Astrocyte (in vitro differentiated cells and primary cell): ENCODE measurements at places on chromosomes 7 and 10.
A peak's percentile ranks its signal among the peaks of the same experiment; 100 is the strongest.

- no peaks in the 10 kb centered on the region for H3K4me1 ChIP-seq
- H3K4me3 ChIP-seq, result no peak overlapping the region
- H3K36me3 ChIP-seq, result no peaks in the 10 kb centered on the region
- H3K27me3 ChIP-seq, result no peaks in the 10 kb centered on the region
- no peak for DNase-seq
- H3K27ac ChIP-seq, result no peak overlapping the region
Observed at GRCh38 chr10:23421397-23421796, 17.5 kb upstream of the OTUD1 start.

- peaks cover 7% of the 10 kb centered on the region for H3K4me1 ChIP-seq
- H3K4me3 ChIP-seq, result peak within 1 kb of the TSS; percentile 77
- H3K27me3 ChIP-seq, result peaks cover 15% of the 10 kb centered on the region
- no peak within 1 kb of the TSS for H3K27ac ChIP-seq
- DNase-seq, result peak; percentile 20
Observed at GRCh38 chr7:121872831-121873288, at the start of gene PTPRZ1. Gene PTPRZ1, plus strand, starts transcription at chr7:121873161. Its CDS starts 339 bp downstream, at chr7:121873500.

DNA sequence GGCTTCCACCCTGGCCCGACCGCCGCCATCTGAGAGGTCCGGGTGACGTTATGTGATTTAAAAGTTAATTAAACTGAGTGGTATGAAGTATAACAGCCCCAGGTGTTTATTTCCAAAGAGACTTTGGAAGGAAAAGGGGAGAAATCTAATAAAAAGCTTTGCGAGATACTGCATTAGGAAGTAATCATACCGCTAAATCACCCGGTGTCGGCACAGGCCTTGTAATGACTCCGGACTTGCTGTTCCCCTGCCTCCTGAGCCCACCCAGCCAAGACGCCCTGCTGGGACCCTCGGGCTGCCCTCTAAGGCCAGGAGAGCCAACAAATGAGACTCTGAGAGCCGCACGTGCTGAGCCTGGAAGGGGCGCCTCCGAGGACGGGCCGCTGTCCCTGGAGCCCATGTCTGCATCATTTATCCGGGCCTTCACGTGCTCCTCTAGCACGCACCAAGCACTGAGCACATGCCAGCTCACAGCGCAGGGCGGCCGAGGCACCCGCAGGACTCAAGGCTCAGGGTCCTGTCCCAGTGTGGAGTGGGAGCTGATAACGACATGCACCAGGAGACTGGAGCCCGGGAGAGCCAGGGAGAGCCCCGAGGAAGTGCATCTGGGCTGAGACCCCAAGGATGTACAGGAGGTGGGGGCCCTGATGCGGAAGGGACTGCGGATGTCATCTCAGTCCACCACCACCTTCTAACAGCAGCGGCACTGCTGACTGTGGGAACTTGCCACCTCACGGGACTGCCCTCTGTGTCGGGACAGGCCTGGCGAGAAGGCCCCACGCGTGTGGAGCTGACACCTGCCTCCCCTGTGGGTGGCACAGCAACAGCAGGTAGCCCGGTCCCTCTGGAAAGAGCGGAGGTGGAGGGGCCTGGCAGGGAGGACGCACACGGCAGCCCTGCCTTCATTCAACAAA is 182.7 kb downstream of the ELFN1 start:
- no peaks in the 10 kb centered on the region for H3K4me1 ChIP-seq
- no peak for DNase-seq
- no peak overlapping the region for H3K4me3 ChIP-seq

GRCh38 chr10:94496646-94497045 is 48.9 kb upstream of the HELLS start:
- no peaks in the 10 kb centered on the region for H3K27me3 ChIP-seq
- no peak for DNase-seq
- no peak overlapping the region for H3K4me3 ChIP-seq
- no peak overlapping the region for H3K27ac ChIP-seq

DNA sequence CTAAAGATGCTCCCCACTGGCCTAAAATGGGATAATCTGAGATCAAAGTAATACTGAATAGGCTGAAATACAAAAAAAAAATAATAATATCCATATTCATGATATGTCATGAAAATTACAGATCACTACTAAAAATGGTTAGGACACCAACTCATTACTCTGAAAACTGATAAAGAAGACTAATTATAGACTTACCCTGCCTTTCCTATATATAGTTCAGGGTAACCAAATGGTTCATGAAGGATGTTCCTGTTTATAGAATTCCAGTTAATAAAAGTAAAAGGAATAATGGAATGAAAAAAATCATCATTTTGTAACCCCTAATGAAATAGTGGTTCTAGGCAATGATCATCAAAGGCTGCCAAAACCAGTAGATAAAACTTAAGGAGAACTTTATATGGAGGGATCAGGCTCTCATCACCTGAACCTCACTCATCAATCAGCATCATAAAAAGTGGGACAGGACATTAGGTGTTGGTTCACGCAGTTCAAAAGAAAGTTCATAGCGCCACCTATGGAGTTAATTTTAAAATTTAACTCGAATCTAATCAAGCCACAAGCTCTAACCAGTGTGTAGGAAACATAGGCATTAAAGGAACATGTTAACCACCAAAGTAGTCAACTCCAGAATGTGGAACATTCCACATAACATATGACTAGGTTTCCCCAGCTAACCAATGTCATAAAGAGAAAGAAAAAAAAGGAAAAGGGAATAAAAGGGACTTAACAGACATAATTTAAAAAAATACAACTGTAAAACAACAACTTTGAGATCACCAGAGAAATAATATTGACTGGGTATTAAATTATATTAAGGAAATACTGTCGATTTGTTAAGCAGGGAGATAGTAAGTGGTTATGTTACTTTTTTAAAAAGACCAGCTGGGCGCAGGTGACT is 35.7 kb downstream of the P4HA1 start:
- H3K36me3 ChIP-seq, result peaks cover 2% of the 10 kb centered on the region
- H3K4me1 ChIP-seq, result peaks cover 4% of the 10 kb centered on the region
- no peak overlapping the region for H3K27ac ChIP-seq
- DNase-seq, result no peak
- no peaks in the 10 kb centered on the region for H3K27me3 ChIP-seq

DNA sequence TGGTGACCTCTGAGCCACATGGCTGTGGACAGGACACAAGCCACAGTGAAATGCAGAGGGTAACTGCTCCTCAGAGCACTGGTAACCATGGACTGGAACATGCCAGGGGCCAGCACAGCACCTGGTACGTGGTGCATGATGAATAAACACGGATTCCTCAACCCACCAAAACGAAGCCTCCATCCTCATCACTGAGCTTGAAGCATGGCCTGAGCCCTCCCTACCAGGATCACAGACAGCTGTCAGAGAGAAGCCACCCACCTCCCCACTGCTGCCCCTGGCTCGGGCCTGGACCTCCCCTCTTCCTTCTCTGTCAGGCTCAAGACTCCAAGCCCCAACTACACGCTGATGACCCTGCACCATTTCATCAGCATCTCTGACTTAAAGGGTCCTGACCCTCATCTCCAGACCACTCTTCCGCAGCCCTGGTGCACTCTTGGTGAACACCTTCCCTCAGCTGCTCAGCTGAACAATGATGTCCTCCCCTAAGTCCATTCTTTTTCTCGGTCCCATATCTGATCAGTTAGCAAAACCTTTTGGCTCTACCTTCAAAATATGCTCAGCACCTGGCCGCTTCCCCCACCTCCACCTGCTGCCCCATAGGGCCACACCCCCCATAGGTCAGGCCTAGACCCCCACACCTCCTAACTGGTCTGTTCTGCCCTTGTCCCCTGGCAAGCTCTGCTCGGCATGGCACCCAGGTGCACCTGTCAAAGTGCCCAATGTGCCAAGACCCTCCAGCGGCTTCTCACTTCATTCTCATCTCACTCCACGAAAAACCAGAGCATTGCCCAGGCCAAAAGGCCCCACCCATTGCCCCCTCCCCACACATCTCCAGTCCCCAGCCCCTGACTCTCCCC is 141.1 kb downstream of the MAPK8 start:
- DNase-seq, result no peak
- H3K36me3 ChIP-seq, result peaks cover 8% of the 10 kb centered on the region
- H3K4me3 ChIP-seq, result no peak overlapping the region
- H3K4me1 ChIP-seq, result peaks cover 11% of the 10 kb centered on the region
- H3K27me3 ChIP-seq, result no peaks in the 10 kb centered on the region
- no peak overlapping the region for H3K27ac ChIP-seq

DNA sequence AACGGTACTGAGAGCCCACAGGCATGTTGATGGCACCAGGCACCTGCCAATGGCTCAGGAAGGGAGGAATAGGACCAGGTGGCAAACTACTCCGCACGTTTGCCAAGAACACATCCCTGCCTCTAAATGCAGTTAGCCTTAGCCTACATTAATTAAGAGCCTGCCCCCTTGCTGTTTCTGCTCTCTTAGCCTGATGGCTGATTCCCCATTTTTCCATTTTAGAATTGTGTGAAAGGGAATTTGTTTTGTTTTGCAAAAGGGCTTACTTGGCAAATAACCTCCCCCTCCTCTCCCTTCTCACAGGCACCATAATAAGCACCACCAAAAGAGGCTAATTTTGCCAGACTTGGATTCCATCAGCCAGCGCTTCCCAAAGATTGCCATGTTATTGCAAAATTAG is 1203.2 kb downstream of the SORCS3 start:
- H3K36me3 ChIP-seq, result no peaks in the 10 kb centered on the region
- no peak overlapping the region for H3K4me3 ChIP-seq
- no peaks in the 10 kb centered on the region for H3K27me3 ChIP-seq
- no peak overlapping the region for H3K27ac ChIP-seq
- DNase-seq, result no peak

DNA sequence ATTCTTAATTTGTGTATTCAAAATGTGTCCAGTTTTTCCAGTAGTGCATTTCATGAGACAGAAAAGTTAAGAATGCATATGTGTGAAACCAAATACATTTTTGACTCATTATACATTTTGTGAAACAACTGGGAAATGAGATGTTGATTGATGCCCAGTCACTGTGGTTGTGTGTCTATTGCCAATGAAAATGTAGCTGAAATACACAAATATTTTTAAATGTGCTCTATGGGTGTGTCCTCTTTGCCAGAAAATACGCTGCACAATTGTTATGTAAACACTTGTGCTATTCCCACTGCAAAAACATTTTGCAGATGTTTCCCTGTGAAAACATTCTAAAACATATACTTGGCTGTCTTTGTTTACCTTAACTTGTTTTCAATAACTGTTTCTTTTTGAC is 395.2 kb downstream of the TFEC start:
- H3K4me1 ChIP-seq, result no peaks in the 10 kb centered on the region
- H3K27me3 ChIP-seq, result no peaks in the 10 kb centered on the region
- no peak overlapping the region for H3K4me3 ChIP-seq
- H3K36me3 ChIP-seq, result no peaks in the 10 kb centered on the region

DNA sequence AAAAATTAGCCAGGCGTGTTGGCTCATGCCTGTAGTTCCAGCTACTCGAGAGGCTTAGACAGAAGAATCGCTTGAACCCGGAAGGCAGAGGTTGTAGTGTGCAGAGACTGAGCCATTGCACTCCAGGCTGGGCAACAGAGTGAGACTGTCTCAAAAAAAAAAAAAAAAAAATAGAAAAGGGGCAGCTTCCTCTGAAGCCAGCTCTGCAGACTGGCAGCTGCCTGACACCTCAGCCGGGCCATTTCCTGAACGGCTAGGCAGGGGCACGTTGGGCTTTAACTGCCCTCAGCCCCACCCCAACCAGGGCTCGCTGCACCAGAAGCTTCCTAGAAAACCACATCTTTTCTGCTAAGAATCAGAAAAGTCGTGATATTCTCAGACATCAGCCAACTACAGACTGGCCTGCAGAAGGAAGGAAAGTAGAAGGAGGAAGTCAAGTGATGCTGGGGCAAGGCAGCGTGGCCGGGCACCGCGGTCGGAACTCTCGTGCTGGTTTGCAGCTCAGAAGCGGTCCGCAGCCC is 38.0 kb downstream of the PRKAG2 start:
- H3K27me3 ChIP-seq, result peaks cover 5% of the 10 kb centered on the region
- peaks cover 4% of the 10 kb centered on the region for H3K4me1 ChIP-seq
- H3K27ac ChIP-seq, result no peak overlapping the region
- H3K4me3 ChIP-seq, result no peak overlapping the region
- no peak for DNase-seq
- no peaks in the 10 kb centered on the region for H3K36me3 ChIP-seq
